ENCODE measurements at places on chromosomes 7 and 10. TPM values are rescaled to one million over a fixed set of nuclear protein-coding genes. Genes with fewer than 3 reads are reported as not detected.

The RNF133 gene
- polyA plus RNA-seq: not detected

The GSDME gene
- polyA plus RNA-seq: 3.4 TPM

The GRM3 gene
- 0.05 TPM for polyA plus RNA-seq

The ANKRD30A gene
- polyA plus RNA-seq: not detected

The ZCWPW1 gene
- 2.8 TPM for polyA plus RNA-seq

The STAG3 gene
- 0.25 TPM for polyA plus RNA-seq

The NME8 gene
- 0.25 TPM for polyA plus RNA-seq

The EIF4EBP2 gene
- 18.7 TPM for polyA plus RNA-seq

The LRRTM3 gene
- not detected for polyA plus RNA-seq

The LSM8 gene
- 21.5 TPM for polyA plus RNA-seq

The PNLIPRP3 gene
- polyA plus RNA-seq: 2.6 TPM

The MOGAT3 gene
- polyA plus RNA-seq: not detected

The NT5C2 gene
- 60.6 TPM for polyA plus RNA-seq

The CHAT gene
- not detected for polyA plus RNA-seq

The NYAP1 gene
- 1.3 TPM for polyA plus RNA-seq

The MAT1A gene
- 0.14 TPM for polyA plus RNA-seq

The OR2A5 gene
- not detected for polyA plus RNA-seq

The TPST1 gene
- polyA plus RNA-seq: 4.4 TPM

The TAS2R4 gene
- 0.11 TPM for polyA plus RNA-seq

The CDNF gene
- 0.81 TPM for polyA plus RNA-seq

The IQCE gene
- 2.4 TPM for polyA plus RNA-seq

The LRRD1 gene
- not detected for polyA plus RNA-seq

The ST8SIA6 gene
- 0.61 TPM for polyA plus RNA-seq

The ERVW-1 gene
- not detected for polyA plus RNA-seq

The RHOBTB1 gene
- polyA plus RNA-seq: 0.73 TPM

The FGFBP3 gene
- 0.84 TPM for polyA plus RNA-seq

The BMPER gene
- polyA plus RNA-seq: 0.19 TPM

The FRMD4A gene
- 9.3 TPM for polyA plus RNA-seq

The PALD1 gene
- 2.1 TPM for polyA plus RNA-seq

The ACADSB gene
- 7.3 TPM for polyA plus RNA-seq

The JCAD gene
- polyA plus RNA-seq: 2.7 TPM

The PITX3 gene
- polyA plus RNA-seq: not detected

The HOXA3 gene
- 3.3 TPM for polyA plus RNA-seq

The FGF8 gene
- polyA plus RNA-seq: not detected

The DRGX gene
- not detected for polyA plus RNA-seq

The TRIM50 gene
- polyA plus RNA-seq: not detected

The SPOCK2 gene
- polyA plus RNA-seq: 1.9 TPM

The STRIP2 gene
- 1.0 TPM for polyA plus RNA-seq
